ENCODE measurements at places on chromosomes 12 and 14. TPM values are rescaled to one million over a fixed set of nuclear protein-coding genes. Genes with fewer than 3 reads are reported as not detected.

Gene TSPAN9
- polyA plus RNA-seq = 19.8 TPM

Gene DHH
- not detected for polyA plus RNA-seq

Gene RBMS2
- 18.8 TPM for polyA plus RNA-seq

Gene OR6C2
- polyA plus RNA-seq = not detected

Gene TPPP2
- polyA plus RNA-seq = not detected

Gene HCAR1
- polyA plus RNA-seq = 0.19 TPM

Gene CRADD
- 19.5 TPM for polyA plus RNA-seq

Gene KRT3
- not detected for polyA plus RNA-seq

Gene DBX2
- polyA plus RNA-seq = not detected

Gene DLGAP5
- 7.7 TPM for polyA plus RNA-seq

Data from hepatocyte (in vitro differentiated cells).